Umbilical cord (tissue), 2 donors: ENCODE measurements at places on chromosomes 6 and 20. TPM values are rescaled to one million over a fixed set of nuclear protein-coding genes. Genes with fewer than 3 reads are reported as not detected.

Gene ECT2L
- not detected for total RNA-seq

Gene OOEP
- total RNA-seq = not detected

Gene SSTR4
- total RNA-seq = 2.6 TPM

Gene SYCP2
- 13.2 TPM for total RNA-seq

Gene DEFB124
- not detected for total RNA-seq

Gene CPXM1
- 18.1 TPM for total RNA-seq

Gene SNRNP48
- 16.9 TPM for total RNA-seq

Gene ECI2
- 30.6 TPM for total RNA-seq

Gene MYL9
- 46.5 TPM for total RNA-seq

Gene ZSCAN23
- 6.5 TPM for total RNA-seq

Gene RUNX2
- total RNA-seq = 6.3 TPM

Gene SPATS1
- total RNA-seq = not detected

Gene NKX2-2
- 1.4 TPM for total RNA-seq

Gene TMEM170B
- total RNA-seq = 11.6 TPM

Gene ESR1
- 8.2 TPM for total RNA-seq

Gene FOXC1
- 6.0 TPM for total RNA-seq
